ENCODE measurements at places on chromosomes 13 and 19.

DNA sequence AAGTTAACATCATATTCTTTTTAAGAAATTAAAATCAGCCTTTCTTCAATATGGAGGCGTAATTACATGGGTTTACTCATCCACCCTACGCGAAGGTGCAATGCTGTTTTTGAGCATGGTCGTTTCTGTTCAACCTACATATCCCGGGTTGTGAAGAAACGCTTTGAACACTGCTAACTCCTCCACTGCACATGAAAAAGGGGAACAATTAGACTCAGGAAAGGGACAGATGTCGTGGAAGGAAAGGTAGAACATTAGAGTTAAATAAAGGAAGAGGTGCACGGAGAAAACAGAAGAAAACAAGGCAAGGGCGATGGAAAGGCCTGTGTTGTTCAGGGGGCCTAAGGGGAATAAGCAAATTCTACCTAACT is 4.1 kb downstream of the ZIC5 start:
- no peak for DNase-seq

DNA sequence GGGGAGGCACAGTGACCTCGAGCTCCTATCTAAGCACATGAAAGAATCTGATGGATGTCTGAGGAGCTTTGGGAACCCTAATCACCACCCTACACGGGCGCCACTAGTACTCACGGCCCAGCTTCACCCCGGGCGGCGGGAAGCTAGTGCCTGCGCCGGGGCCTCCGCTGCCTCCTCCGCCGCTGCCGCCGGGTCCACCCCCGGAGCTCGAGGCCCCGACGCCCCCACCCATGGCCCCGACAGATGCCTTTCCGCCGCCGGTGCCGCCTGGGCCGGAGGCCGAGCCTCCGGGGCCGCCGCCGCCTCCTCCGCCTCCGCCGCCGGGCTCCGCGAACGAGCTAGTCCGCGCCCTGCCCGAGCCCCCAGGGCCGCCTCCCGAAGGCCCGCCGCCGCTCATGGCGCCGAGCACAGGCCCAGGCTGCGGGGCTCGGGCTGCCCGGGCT is 312 bp downstream of the GSK3A start:
- DNase-seq = no peak

DNA sequence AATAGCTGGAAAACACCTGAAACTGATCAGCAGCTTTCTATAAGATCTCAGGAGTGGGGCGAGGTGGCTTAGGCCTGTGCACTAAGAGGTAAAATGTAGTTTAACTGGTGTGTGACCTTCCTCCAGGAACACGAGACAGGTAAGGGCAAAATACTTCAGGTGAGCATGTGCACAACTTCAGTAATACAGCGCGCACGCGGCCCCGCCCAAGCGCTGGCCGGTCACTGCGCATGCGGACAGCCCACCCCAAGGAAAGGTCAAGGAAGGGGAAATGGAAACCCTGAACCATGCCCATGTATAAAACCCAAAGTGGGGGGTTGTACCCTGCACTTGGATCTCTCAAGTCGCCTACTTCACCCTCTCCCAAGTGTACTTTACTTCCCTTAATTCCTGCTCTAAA is 49.4 kb upstream of the ARHGEF7 start:
- no peak for DNase-seq

DNA sequence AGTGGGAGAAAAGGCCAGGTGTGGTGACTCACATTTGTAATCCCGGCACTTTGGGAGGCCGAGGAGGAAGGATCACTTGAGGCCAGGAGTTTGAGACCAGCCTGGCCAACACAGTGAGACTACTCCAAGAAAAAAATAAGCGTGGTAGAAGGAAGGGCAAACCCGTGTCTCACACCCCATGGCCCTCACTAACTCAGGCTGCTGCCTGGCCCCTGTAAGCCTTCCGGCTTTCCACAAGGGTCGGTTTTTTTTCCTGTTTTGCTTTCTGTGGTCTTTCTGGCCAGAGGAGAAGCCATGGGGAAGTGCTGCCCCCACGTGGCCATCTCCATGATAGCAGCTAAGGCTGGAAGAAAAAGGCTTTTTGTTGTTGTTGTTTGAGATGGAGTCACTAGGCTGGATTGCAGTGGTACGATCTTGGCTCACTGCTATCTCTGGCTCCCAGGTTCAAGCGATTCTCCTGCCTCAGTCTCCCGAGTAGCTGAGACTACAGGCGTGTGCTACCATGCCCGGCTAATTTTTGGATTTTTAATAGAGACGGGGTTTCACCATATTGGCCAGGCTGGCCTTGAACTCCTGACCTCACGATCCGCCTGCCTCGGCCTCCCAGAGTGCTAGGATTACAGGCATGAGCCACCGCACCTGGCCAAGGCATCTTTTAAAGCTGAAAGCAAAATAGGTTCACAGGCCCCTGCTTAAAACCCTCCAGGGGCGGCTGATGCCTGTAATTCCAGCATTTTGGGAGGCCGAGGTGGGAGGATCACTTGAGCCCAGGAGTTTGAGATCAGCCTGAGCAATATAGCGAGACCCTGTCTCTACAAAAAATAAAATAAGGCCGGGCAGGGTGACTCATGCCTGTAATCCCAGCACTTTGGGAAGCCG is 7.5 kb upstream of the ARHGEF18 start:
- DNase-seq = peak; percentile 74

DNA sequence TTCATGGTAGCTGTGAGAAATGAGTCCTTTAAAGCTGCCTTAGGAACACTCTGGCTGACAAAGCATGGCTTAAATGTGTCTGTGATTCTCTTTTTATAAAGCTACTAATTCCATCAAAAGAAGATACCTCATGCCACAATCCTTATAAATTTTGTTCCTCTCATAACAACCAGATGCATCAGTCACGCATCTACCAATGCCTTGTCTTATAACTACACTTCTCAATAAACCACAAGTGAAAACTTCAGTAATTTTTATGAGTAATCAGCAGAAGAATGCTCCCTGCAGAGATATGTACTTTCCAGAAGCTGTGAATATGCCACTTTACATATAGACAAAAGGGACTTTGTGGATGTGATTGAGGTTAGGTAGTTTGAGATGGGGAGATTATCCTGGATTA is 147.8 kb downstream of the SUCLA2 start:
- no peak for DNase-seq

DNA sequence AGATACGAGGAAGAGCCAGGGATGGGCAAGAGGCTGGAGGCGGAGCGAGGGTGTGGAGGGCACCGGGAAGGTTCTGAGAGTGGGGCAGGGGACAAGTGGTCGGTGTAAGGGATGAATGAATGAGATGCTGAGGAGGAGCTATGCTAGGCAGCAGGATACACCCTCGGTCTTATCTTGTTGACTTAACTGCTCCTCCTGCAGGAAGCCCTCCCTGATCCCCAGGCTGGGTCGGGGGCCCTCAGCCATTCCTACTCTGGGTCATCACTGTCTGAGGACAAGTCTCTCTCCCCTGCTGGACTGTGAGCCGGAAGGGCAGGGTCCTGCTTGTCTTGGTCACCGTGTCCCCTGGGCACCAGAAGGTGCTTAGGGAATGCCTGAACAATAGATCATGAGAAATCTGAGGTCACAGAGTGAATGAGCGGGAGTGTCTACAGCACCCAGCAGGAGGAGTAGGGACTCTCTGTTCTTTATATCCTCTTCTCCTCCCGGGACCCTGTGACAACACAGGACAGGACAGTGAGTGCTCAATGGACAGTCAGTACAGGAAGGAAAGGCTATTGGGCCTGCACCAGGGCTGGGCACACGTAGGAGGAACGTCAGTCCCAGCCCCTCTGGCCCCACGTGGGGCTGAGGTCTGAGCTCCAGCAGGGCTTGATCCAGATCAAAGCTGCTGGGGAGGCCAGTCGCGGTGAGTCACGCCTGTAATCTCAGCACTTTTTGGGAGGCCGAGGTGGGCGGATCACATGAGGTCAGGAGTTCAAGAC is 6.5 kb downstream of the NKPD1 start:
- no peak for DNase-seq

DNA sequence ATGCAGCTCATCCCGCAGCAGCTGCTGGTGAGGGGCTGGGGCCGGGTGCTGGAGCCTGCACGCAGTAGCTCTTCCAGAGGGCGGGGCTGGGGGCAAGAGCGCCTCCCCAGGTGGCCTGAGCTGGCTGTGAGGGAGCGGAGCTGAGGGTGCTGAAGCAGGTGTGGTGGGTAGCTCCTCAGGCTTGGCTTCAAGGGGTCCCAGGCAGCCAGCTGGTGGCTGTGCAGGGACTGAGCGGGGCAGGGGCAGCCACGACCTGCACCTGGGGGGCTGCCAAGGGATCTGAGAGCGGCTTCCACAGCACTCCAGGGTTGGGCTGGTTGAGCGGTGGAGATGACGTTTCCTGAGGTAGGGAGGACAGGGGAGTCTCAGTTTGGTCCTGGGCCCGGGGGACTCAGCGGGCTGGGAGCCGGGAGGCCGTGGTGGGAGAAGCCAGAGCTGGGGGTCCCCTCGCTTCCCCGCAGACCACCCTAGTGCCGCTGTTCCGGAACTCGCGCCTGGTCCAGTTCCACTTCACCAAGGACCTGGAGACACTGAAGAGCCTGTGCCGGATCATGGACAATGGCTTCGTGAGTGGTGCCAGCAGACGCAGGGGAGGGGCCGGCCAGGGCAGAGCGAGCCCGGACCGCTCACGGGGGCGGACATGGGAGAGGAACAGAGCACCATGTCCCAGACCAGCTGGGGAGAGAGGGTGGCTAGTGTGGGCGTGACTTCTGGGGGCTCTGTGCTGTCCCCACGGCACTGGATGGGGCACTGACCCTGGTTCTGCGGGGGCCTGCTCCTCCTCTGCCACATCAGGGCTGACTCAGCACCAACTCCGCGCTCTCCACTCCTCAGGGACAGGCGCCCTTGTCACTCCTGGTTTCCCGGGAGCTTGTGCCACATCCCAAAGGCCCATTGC is 7.4 kb downstream of the PTOV1 start:
- no peak for DNase-seq

- DNase-seq = no peak
Measured at GRCh38 chr19:11209839-11210655, 12.7 kb upstream of the KANK2 start.

DNA sequence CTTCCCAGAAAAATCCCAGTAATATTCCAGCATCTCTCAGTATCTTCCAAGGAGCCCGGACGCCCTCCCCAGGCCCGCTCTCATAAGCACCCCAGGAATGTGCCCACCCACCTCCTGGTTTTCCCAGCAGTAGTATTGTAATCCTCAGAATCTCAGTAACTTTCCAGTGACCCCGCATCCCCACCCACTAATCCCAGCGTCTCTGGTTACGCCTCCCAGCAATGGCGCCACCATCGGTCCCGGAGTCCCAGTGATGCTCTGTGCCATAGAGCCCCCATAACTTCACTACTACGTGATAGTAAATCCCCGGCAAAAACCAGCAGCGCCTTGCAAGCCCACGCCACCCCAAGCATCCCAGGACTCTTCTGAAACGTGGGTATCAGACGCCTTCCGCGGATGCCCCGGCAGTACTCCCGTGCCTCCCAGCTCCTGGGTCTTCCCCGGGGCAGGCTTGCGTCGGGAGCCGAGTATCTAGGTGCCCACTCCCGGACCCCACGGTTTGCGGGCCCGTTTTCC is 928 bp upstream of the PNPLA6 start:
- DNase-seq = no peak

- DNase-seq = no peak
Measured at GRCh38 chr19:7007859-7008258, 13.4 kb downstream of the MBD3L2B start.

- no peak for DNase-seq
Measured at GRCh38 chr19:7545904-7546303, 10.4 kb downstream of the PNPLA6 start.

DNA sequence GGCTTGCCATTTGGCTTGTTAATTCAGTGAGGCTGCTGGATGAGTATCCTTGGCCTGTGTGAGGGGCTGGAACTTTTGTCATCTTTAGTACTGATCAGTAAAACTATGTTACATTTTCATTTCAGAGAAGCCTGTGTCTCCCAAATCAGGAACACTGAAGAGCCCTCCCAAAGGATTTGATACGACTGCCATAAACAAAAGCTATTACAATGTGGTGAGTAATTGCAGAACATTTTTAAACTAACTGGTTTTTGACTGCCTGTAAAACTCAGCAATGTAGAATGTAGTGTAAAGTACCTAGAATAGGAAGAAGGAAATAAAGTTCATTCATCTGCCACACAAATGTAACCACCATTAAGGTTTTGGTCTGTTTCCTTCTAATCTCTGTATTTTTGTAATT is 87.4 kb upstream of the TEX29 start:
- no peak for DNase-seq

DNA sequence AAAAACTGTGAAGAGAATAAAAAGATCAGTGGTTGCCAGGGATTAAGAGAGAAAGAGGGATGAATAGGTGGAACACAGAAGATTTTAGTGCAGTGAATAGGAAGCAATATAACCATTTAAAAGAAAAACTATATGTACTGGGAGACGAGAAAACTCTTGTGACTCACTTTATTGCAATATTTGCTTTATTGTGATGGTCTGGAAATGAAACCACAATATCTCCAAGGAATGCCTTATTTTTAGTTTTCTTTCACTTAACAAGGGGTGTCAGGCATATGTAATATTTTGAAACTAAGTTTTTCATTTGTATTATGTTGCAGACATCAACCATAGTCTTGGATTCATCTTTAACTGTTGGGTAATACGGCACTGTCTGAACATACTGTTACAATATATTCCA is 1308.2 kb downstream of the PCDH9 start:
- DNase-seq = no peak

DNA sequence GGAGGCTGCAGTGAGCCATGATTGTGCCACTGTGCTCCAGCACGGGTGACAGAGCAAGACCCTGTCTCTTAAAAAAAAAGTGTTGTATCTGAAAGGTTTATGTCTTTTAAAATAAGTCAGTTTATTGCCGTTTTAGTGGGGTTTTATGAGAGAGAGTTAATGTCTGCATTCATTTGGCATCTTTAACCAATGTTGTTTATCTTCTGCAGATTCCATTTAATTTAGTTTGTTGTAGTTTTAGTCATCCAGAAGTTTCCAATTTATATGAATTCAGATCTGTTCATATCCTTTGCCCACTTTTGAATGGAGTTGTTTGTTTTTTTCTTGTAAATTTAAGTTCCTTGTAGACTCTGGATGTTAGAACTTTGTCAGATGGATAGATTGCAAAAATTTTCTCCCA is 36.7 kb upstream of the LPAR6 start:
- no peak for DNase-seq

GRCh38 chr13:113345486-113345885 is 18.4 kb downstream of the GRTP1 start:
- no peak for DNase-seq

DNA sequence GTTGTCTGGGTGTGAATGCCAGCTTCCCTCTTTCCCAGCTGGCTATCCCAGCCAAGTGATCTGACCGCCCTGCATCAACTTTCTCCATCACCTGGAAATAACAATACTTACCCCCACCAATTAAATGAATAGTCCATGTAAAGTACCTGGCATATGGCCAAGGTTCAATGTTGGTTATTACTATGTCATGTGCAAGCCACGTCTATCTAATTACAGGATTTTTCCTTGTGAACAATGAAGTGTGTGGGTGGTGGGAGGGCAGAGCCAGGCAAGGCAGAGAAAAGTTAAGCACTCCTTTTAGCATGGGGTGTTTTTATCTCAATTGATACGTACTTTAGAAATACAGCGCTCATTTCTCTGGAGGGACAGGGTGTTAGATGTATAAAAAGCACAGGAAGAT is 121.1 kb downstream of the NHLRC3 start:
- DNase-seq = no peak

GRCh38 chr19:1088416-1089010 is 6.7 kb downstream of the POLR2E start:
- no peak for DNase-seq

GRCh38 chr19:7366701-7367420 is 18.1 kb downstream of the ARHGEF18 start:
- DNase-seq = no peak

- no peak for DNase-seq
Measured at GRCh38 chr19:35879770-35880317, 11.5 kb downstream of the APLP1 start.

- DNase-seq = no peak
Measured at GRCh38 chr13:77184455-77184854, 142.4 kb downstream of the MYCBP2 start.

GRCh38 chr13:37360556-37360955 is 238.0 kb downstream of the POSTN start:
- DNase-seq = no peak
